M059J (cell line): ENCODE measurements at places on chromosomes 5 and 9. TPM values are rescaled to one million over a fixed set of nuclear protein-coding genes. Genes with fewer than 3 reads are reported as not detected.
A peak's percentile ranks its signal among the peaks of the same experiment; 100 is the strongest.

GRCh38 chr5:143842920-143843319 is 31.0 kb downstream of the HMHB1 start:
- peak; percentile 49 for DNase-seq

GRCh38 chr9:122350577-122351355 is 20.1 kb upstream of the PTGS1 start:
- DNase-seq = peak; percentile 75

The SURF4 gene
- 407 and 555 TPM in 2 replicates for total RNA-seq

The RNF224 gene
- total RNA-seq = not detected in 2 replicates

The OTULINL gene
- 13.3 and 24.7 TPM in 2 replicates for total RNA-seq
